Activated CD4-positive, alpha-beta T cell treated with anti-CD3 and anti-CD28 coated beads for 4 hours (primary cell): ENCODE measurements at places on chromosomes 6 and 20.

DNA sequence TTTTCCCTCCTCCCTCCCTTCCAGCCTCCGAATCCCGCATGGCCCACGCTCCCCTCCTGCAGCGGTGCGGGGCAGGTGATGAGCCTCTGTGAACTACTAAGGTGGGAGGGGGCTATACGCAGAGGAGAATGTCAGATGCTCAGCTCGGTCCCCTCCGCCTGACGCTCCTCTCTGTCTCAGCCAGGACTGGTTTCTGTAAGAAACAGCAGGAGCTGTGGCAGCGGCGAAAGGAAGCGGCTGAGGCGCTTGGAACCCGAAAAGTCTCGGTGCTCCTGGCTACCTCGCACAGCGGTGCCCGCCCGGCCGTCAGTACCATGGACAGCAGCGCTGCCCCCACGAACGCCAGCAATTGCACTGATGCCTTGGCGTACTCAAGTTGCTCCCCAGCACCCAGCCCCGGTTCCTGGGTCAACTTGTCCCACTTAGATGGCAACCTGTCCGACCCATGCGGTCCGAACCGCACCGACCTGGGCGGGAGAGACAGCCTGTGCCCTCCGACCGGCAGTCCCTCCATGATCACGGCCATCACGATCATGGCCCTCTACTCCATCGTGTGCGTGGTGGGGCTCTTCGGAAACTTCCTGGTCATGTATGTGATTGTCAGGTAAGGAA is at the start of gene OPRM1:
TSS of gene OPRM1 (plus strand) at position 10 of the 612 bp plus-strand sequence. CDS start at position 315, 305 bp downstream.
- DNase-seq: peak; percentile 1

DNA sequence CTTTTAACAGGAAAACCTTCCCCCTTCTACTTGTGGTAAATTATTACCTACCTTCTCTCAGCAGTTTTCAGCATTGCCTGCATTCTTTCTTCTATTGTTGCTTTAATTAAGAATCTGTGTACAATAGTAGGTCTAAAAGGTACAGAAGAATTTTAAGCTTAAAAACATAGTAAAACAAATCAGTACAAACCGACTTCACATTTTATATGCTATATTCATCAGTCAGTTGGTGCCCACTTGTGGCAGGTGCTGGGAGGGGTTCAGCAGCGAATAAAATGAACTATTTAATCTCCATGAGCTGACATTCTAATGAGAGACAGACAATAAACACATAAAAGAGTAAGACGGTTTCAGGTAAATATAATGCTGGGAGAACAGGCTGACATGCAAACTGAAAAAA is 73.4 kb upstream of the FBXO30 start:
- peak; percentile 7 for DNase-seq

DNA sequence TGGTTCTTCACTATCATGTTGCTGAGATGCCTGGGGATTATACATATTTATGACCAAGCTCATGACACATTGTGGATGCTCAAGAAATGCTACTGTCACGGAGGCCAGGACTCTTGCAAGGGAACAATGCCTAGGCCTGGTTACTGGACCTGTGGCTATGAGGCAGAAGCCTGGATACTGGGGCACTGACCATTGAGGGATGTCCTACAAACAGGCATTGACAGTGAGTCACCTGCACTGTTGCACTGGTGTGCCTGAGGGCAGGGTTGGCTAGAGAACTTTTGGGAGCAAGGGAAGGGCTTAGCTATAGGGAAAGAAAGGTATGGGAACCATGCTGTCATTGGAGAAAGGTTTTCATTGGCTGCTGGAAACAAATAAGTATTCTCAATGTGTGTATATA is 313.1 kb upstream of the SUPT3H start:
- no peak for DNase-seq

DNA sequence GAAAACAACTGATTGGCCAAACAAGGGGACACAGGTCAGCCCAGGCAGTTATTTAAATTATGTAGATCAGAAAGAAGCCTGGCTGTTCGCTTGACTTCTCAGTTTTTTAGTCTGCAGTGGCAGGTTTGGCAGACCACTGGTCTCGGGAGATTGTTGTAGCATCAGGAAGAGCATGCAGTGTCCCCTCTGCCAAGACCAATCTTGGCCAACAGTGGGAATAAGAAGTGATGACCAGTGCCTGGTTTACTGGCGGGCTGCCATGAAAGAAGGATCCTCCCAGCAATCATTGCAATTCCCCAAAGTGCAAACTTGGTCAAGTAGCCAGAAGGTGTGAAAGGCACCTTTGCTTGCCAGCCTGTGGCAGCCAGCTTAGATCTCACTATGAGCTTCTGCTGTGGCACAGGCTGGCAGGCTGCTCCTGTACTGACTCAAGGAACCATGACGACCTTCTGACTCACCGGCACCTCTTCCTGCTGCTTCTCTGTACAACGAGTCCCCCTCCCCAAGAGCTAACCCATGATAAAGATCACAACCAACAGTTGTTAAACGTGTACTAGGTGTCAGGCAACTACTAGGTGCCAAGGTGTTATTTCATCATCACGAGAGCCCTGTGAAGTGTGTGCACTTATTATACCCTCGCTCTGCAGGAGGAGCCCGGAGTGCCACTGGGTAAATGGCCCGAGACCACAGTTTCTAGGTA is 76.8 kb upstream of the DUSP22 start:
- DNase-seq: peak; percentile 72

DNA sequence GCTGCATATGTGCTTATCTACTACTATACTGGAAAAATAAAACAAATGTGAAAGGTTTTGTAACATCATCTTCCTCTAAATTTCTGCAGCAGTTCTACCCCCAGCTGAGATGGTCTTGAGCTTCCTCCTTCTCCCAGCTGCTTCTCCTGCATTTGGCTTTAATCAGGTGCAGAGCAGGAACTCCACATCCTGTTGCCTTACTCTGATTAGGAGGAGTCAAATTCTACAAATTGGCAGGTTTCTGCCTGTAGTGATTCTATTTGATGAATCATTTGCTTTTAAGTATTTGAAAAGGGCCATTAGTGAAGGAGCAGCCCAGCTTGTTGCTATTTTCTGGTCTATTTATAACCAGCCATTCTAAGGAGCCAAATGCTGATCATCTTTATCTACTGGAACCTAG is 224.5 kb downstream of the GMDS start:
- no peak for DNase-seq

- no peak for DNase-seq
Measured at GRCh38 chr6:31025595-31025994, 15.3 kb downstream of the MUC22 start.

- DNase-seq: peak; percentile 81
Measured at GRCh38 chr20:63979557-63980316, at the start of gene SAMD10. Gene SAMD10 (minus strand): TSS chr20:63979642. CDS start chr20:63979467, 175 bp downstream.

GRCh38 chr20:13715171-13715570 is 69.5 kb downstream of the ESF1 start:
- DNase-seq: no peak

DNA sequence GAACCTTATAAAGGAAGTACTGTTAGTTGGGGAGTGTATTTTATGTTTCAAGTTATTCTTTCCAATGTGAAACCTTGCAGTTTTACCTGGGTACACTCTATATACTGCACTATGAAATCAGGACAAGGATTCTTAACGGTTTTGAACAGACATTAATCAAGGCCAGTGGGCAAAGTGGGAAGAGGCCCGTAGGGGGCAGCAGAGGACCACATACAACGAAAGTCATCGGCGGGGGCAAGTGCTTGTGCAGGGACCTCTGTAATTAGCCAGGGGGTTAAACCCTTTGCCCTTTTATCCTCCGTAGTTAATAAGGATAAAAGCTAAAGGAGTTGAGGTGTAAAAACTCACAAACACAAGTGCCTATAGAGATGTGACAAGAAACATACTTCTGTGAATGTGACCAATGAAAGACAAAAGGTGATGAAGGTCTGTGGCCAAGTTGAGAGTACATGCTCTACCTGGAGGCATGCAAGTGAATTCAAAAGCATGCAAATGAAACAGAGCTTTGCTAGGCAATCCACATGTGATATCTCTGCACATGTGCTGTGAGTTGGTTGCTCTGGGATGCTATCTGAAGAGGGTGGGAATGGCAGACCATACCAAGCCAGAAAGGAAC is 392.7 kb upstream of the MAN1A1 start:
- peak; percentile 11 for DNase-seq

GRCh38 chr20:31475472-31476293 is 595 bp downstream of the REM1 start:
- no peak for DNase-seq

DNA sequence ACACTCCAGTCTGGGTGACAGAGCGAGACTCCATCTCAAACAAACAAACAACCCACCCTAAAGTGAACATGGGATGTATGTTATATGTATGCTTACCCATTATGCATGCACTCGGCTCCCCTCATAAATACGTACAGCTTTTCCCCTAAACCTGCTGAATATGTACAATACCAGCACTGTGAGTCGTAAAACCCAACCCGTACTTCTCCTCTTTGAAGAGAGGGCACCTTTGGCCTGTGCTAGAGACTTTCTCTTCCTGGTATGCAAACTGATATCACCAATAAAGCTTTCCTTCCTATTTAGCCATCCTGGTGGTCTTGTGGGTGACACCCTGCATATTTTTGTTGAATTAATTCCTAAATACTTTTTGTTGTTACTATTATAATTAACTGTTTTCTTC is 51.3 kb downstream of the VSTM2L start:
- no peak for DNase-seq

GRCh38 chr20:62727584-62728027 is 19.0 kb downstream of the NTSR1 start:
- DNase-seq: no peak

DNA sequence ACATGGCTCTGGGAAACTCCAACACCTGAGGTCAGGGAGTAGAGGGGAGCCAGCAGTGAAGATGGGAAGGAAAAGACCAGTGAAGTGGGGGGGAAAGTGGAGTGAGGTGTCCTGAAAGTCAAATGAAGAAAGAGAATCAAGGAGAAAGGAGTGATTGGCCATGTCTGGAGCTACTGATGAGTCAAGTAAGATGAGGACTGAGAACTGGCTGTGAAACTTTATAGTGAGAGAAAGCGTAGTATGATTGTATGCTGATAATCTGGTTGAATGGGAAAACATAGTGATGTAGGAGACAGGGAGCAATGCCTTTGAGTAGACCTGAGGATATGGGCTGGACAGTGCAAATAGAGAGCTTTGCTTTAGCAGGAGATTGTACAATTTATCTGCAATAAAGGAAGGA is 183.6 kb upstream of the GMDS start:
- DNase-seq: no peak

DNA sequence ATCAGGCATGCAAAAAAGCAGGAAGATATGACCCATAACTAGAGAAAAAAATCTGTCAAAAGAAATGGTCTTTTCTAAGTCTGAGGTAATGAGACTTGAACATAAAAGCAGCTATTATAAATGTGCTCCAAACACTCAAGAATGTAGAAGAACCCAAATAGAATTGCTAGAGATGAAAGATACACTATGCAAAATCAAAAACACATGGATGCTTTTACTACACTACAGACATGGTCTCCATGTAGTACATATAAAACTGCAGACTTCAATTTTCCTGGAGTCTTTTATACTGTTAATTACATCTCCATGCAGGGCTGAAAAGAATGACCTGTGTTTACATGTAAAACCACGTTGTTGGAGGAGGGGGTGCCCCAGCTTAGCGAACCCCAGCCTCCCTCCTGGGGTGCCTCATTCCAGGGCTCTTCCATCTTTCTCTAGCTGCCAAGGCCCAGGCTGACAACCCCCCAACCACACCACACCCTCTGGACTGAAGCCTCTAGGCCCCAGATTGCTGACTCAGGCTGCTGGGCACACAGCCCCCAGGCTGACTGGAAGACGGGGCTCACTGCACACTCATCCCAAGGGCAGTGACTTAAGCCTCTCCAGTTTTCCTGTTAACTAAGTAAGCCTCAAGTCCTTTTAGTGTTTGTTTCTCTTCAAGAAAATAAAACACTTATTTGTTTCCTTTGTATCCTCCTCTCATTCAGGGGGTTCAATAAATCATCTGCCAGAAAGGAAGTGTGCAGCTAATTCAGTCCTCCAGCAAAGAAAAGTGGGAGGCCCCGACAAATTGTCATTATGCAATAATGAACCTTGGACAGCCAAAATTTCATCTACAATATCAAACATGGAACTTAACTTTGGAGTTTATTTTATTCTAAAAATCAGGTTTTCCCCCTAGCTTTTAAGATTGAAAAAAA is 26.0 kb upstream of the PLAGL1 start:
- no peak for DNase-seq

DNA sequence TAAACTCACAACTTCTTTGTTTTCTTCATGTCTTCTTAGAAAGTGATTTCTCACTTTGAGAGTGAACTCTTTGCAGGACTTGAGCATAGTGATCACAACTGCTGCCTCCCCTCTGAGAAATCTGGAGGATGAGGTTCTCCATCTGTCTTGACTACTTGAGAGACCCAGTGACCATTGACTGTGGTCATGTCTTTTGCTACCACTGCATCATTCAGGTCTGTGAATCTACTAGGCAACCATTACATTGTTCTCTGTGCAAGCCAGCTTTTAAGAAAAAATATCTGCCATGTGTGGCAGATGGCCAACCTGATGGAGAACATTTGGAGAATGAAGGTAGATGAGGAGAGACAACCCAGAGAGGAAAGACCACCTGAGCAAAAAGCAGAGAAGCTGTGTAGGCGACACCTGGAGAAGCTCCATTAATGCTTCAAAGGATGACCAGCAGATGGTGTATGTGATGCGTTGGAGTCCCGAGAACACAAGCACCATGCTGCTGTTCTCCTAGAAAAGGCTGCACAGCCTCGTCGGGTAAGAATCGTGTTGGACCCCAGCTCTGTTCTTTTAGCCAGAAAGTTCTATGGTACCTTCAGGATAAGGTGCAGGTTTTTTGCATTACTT is 25.1 kb upstream of the TRIM26 start:
- peak; percentile 33 for DNase-seq

- DNase-seq: no peak
Measured at GRCh38 chr6:139371421-139372203, 2.8 kb downstream of the CITED2 start.

- DNase-seq: no peak
Measured at GRCh38 chr6:157989541-157990289, 8.1 kb downstream of the SYNJ2 start.

- DNase-seq: no peak
Measured at GRCh38 chr6:118501765-118502164, 46.3 kb upstream of the PLN start.

DNA sequence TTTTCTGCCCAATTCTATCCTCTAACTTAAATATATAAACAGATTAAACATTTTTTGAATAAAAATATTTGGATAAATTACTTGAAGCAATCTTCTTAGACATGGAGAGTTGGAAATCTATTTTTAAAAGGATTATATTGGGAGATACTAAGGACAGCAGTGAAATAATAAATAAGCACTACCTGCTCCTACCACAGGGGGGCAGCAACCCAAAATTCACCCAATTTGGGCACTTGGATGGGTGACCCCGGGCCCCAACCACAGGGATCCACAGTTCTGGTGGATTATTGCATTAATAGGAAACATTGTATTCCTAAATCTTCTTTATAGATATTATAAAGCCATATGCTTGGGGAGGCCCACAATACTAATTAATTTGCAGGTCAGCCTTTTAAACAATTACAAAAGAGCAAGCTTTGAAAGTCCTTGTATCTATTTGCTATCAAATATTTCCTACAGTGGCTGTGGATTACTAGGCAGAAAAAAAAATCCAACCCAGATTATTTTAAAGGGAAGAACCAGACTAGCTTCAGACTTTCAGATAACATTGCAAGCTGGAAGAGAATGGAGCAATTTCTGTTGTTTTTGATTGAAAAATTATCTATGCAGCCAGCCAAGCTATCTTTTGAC is 66.4 kb upstream of the PDE10A start:
- DNase-seq: no peak
